Stimulated activated CD4-positive, alpha-beta T cell treated with anti-CD3 and anti-CD28 coated beads, Interleukin-4, amount 100 ng/mL, for 4 hours (primary cell): ENCODE measurements at places on chromosomes 4 and X.

DNA sequence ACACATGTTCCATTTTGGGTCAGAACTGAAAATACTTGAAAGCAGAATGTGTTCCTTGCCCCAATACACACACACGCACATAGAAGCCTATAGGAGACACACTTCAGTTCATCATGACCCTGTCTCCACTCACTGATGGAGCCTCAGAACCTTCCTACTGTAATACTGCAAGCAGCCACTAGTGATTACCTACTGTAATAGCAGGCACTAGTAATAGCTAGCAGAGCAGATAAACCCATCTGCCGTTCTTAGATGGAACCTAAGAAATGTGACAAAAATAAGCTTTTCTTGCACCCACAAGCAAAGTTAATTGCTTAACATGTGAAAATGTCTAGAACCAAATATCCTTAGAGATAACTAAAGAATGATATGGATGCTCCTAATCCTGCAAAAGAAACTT is 13.6 kb downstream of the AMTN start:
- no peak for DNase-seq

- no peak for DNase-seq
Measured at GRCh38 chrX:21757960-21758359, at the start of gene SMPX. SMPX (minus strand) TSS chrX:21758116; CDS start chrX:21754290, 3,826 bp downstream.

GRCh38 chrX:16213961-16214360 is 46.7 kb downstream of the MAGEB17 start:
- DNase-seq = no peak

DNA sequence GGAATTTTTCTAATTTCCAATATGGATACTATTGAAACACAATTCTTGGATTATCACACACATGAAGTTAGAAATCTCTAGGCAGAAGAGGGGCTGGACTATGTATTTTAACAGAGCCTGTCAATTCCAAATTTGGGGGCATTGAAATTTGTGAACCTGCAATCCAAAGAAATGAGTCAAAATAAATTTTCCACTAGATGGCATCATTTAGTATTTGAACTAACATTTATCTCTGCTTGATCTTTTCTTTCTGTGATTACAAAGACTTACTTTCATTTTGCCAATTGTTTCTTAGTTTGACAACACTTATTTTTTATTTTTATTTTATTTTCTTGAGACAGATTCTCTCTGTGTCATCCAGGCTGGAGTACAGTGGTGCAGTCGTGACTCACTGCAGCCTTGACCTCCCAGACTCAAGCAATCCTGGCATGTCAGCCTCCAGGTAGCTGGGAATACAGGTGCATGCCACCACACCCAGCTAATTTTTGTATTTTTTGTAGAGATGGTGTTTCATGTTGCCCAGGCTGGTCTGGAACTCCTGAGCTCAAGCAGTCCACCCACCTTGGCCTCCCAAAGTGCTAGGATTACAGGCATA is 2.7 kb upstream of the PYURF start:
- DNase-seq = no peak

- DNase-seq = no peak
Measured at GRCh38 chr4:75494563-75494962, 19.6 kb downstream of the RCHY1 start.

DNA sequence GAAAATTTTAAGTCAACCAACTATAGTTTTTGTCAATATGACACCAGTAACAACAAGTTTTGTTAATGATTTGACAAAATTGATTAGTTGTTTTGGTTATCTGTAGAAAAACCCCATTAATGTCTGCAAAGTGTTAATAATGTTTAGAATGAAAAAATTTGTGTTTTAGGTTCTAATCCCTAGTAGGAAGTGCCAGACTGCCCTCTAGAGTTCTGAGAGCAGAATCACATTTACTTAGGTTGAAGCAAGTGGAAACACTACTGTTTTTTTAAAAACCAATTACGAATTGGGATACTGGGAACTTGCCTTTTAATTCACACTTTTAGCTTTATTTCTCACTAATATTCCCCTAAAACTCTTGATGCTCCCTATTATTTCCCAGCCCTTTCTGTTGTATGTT is 101.1 kb upstream of the CYLC1 start:
- no peak for DNase-seq

DNA sequence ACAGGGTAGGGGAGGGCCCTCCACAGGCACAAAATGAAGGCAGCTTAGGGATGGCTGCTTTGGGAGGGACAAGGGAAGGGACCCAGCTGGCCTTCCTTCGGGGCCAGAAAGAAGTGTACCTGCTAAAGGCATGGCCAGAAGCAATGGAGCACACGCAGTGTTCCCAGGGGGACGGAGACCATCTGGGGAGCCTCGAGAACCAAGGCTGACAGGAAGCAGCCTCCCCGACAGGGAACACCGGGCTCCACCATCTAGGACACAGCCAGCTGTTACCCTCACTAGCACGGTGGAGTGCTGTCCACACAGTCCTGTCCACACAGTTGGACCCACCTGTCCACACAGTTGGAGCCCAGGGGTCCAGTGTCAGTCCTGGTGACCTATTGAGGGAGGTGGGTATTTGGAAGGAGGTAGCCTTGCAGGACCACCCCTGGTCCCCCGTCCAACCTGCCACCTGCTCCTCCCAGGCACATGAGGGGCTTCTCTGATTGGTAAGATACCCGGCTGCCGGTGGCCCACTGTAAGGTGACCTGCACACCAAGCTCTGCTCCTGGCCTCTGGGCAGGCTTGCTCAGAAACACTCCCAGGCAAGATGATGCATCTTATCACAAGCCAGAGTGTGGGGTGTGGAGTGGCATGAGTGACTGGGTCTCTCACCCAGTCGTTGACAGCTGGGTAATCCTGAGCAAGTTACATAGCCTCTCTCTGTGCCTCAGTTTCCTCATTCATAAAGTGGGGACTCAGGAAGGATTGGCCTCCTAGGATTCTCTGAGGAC is 20.5 kb upstream of the AFAP1 start:
- no peak for DNase-seq

DNA sequence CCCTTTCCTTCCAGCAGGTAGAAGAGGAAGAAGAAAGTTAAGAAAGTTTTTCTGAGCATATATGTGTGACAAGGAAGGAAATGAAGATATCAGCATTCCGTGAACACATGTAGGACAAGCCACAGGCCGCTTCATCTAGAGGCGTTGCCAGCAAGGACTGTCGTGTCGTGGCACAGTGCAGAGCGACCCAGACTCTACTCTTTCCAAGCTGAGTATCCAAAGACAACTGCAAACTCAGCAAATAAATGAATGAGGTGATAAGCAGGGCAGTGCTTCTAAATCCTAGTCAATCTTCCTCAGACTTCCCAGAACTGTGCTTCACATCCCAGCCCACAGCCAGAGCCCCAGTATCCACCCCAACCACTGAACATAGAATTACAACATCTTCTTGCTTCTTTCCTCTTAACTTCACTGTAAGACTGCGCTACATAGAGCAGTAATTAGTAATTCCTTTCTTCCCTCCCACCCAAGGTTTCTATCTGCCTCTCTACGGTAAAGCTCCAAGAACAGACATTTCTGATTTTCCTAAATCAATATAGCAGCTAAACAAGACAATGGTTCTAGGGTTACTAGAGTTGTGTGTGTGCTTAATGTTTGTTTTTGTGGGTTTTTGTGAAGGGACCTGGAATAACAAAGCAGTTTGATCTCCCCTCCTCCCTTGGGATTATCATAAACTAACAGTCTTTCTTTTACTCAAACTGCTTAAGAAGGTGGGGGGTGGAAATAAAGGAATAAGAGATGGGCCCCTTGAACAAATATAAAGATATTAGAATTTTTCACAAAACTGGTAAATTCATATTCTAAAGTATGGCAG is 71.6 kb downstream of the PAPSS1 start:
- no peak for DNase-seq

DNA sequence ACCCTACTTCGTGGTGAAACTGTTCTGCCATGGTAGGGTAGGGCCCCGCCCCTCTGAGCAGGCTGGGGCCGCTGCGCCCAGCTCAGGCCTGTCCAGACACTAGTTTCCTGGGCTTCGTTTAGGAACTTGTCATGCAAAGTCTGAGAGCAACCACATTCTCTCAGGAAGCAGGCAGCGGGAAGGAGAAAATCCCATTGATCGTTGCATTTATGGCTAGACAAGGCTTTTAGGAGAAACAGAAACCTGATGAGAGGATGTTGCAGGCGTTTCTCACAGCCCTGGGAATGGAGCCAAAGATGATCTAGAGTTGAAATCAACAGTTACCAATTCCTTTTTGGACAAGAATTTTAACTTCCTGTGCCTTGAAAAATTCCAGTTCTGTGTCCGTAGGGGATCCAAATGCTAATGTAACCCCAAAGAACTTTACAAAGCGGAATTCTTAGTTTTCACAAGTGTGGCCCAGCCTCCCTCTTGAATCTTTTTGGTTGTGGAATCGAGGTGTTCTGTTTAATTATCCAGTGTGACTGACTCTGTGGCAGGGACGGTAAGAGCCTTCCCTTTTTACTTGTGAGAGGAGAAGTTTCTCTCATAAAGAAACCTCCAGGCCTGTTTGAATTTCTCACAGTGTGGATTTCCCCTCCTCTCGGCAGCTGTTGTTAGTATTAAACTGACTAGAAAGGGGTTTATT is 4.5 kb upstream of the CXCL9 start:
- no peak for DNase-seq

DNA sequence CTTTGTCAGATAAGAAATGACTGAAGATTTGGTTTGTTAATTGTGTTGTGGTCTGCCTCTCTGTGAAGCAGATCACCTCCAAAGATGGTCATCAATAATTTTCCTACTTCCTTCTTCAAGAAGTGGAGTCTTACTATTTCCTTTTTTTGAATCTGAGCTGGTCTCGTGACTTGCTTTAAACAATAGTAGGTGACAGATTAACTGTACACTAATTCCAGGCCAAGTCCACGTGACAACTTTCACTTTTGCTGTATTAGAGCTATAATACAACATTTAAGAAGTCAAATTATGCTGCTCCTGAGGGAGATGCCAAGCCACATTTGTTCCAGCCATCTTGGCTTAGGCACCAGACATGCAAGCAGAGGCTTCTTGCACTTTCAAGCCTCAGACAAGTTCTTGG is 393.8 kb upstream of the GRID2 start:
- no peak for DNase-seq

DNA sequence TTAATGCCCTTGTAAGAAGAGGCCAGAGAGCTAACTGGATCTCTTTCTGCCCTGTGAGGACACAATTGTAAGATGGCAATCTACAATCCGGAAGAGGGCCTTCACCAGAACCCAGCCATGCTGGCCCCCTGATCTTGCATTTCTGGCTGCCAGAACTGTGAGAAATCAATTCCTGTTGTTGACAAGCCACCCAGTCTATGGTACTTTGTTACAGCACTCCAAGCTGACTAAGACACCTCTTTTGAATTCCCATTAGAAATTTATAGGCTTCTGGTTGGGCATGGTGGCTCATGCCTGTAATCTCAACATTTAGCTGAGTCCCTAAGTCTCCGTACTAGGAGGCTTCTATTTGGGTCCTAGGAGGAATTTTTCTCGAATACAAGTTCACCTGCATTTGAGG is 48.8 kb upstream of the RELL1 start:
- DNase-seq = no peak

GRCh38 chr4:153179100-153179499 is 25.1 kb upstream of the TRIM2 start:
- no peak for DNase-seq

DNA sequence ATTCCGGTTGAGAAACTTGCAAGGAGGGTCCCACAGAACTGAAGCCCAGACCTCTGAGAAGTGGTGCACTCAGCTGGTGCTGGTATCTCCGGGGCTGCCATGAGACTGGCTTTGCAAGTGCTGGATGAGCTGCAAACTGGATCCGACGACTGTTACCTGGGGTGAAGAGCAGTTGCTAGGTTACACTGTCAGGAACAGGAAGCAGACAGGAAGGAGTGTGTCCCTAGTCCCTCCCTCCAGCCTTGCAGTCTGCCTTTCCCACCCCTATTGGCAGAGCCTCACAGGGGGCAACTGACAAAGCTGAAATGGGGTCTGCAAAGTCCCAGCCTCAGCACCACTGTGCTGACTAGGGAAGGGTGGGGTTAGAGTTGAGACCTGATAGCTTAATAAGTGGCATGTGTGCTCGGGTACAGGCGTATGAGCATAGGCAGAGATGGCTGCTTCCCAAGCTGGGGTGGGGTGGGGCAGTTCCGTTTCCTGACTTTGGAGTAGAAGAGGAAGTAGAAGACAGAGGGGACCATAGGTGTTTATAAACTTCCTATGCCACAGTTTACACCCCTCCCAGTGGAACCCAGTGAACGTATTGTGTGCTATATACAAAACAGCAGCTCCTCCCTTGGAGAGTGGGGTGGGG is 18.0 kb downstream of the PPEF1 start:
- no peak for DNase-seq

- no peak for DNase-seq
Measured at GRCh38 chrX:48465336-48465933, 4.6 kb downstream of the SLC38A5 start.

- DNase-seq = peak; percentile 89
Measured at GRCh38 chr4:6782147-6782845, at the start of gene KIAA0232. KIAA0232 (plus strand) TSS chr4:6782727; CDS start chr4:6824454, 41,727 bp downstream.

DNA sequence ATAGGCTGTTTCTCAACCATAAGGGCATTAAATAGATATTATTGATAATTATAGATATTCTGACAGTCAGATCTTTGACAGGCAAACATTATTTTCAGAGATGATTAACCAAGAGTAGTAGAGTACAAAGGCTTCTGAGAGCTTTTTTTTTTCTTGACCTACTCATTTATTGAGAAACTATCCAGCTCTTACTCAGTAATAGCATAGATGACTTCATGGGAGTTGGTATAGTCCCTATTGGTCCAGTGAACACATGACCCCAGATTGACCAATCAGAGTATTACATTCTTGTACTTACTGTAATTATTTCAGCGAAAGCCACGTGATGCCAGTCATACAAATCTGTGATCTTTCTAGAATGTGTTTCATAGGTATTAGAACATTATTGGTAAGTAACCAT is 508.7 kb downstream of the FSTL5 start:
- no peak for DNase-seq

- no peak for DNase-seq
Measured at GRCh38 chr4:101037938-101038413, 309.4 kb downstream of the PPP3CA start.

DNA sequence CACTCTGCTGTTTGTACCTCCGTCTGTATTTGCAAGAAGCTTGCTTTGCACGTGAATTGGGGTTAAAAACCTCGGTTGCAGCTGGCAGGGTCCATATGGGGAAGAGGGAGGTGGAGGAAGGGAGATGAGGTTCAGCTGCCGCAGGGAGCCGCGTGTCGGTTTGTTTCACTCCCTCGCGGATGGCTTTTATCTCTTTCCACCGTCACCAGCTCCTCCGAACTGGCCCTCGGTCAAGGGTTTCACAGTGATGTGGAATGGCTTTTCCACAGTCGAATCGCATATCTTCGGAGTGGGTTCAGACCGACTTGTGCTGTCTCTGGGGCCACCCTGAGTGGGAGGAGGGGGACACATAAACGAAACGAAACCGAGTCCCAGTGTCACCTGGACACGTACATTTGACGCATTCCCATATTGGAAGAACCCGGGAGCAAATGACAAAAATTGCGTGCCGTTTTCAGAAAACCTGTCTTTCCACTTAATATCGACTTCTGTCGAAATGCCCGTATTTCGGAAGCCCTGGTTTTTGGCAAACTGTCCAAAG is 929 bp downstream of the ZBTB33 start:
- DNase-seq = no peak

GRCh38 chr4:133320576-133321170 is 171.6 kb downstream of the PCDH10 start:
- no peak for DNase-seq

GRCh38 chr4:57550198-57550597 is 440.0 kb upstream of the IGFBP7 start:
- no peak for DNase-seq
